ENCODE measurements at places on chromosomes 16 and 17. TPM values are rescaled to one million over a fixed set of nuclear protein-coding genes. Genes with fewer than 3 reads are reported as not detected.

DNA sequence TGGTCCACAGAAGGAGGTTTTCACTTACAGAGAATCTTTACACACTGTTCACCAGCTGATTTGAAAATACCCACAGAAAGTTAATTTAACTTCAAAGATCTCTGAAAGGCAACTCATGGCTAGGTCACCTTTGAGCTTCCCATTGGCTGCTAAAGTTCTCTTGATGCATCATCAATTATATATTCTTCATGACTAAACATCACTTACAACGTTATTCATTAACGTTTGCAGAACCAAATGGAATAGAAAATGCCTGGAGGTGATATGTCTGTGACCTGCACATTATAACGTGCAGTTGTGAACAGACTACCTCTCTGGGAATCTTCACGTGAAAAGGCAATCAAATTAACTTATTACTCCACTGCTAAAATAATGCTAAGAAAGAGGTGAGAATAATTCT is 238.5 kb downstream of the ZFHX3 start:
- no peak for DNase-seq

DNA sequence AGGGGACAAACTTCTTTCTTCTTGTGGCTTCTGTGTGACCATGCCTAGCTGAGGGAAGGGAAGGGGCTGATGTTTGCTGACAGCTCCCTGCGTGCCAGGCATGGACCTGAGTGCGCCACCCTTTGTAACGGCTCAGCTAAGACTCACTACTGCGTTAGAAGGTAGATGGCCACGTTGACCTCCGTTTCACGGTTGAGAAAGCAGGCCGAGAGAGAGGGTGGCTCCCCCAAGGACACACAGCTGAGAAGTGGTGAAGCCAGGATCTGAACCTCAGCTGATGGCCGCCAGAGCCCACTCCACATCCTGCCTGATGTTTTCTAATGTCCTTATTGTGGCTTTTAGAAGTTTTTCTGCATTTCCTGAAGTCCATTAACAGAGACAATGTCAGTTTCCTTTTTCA is 45.1 kb downstream of the RGS9 start:
- DNase-seq = no peak

DNA sequence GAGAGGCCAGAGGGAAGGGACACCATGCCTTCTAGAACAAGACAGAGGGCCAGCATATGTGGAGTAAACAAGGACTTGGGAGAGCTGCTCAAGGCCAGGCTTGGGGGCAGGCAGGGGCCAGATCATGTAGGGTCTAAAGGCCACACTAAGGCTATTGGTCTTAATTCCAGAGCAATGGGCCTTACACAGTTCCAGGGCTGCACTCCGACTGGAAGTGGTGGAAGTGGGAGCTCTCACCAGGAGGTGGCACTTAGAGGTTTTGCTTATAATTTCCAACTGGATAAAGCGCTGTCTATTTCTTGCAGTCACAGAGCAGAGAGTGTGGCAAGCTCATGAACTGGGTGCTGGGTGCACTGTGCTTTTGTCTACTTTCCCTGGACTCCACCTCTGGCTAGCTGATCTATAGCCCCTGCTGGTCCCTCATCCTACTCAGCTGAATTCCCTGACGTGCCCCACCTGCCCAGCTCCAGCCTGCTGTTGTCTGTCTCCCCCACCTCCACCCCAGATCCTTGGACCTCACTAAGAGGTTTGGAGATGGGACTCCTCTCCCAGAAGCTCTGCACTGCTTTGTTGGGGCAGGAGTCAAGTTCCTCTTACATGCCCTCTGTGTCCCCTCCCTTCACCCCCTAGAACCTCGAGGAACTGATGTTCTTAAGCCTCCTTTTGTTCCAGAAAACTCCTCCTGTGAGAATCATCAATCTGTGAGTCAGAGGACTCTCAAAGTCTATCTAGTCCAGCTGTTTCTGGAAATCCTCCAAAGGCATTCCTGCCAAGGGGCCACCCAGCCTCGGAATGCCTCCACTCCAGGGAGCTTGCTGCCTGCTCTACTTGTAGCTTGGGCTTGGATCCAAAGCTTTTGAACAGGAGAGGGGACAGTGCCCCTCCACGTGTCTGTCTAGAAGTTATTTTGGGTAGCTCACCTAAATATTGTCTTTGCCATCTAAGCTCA is 48.1 kb upstream of the KSR1 start:
- no peak for DNase-seq

- DNase-seq = no peak
These were observed 8.1 kb upstream of the DNASE1 start for GRCh38 chr16:3646348-3646920.

DNA sequence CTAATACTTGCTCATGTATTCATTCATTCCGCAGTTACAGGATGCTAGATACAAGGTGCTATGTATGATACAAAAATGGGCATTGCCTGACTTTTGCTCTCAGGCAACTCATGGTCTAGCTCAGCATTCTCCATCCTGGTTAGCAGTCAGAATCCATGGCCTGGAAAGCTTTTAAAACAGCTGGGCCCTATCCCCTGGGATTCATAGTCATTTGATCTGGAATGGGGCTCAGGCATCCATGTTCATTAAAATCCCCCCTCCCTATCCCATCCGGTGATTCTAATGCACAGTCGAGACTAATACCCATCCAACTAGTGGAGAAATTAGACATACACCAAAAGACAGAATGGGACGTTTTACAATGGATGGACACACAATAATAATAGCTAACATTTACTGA is 104.1 kb upstream of the TMEM132E start:
- DNase-seq = no peak

DNA sequence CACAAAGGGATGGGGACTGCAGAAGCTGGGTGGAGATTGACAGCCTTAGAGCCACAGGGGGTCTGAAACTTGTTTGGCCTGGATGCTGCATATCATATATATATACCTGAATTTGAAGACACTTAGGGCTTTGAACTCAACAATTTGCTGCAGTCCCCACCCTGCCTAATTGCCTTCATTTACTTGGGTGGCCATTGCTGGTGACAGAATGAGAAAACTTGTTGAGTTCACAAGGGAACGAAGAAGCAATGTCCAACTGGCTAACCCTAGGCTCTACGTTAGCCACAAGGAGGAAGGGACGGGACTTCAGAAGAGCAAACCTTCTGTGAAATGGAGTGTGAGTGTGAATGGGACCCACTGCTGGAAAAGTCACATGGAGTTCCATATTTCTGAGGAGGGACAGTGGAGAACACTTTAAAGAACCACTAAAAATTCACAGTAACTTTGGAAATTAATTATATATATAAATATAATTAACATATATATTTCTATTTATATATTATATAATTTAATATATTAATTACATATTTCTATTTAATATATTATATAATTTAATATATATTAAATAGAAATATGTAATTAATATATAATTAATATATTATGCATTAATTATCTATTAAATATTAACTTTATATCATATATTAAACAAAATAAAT is 215.3 kb upstream of the SOX9 start:
- DNase-seq = no peak

DNA sequence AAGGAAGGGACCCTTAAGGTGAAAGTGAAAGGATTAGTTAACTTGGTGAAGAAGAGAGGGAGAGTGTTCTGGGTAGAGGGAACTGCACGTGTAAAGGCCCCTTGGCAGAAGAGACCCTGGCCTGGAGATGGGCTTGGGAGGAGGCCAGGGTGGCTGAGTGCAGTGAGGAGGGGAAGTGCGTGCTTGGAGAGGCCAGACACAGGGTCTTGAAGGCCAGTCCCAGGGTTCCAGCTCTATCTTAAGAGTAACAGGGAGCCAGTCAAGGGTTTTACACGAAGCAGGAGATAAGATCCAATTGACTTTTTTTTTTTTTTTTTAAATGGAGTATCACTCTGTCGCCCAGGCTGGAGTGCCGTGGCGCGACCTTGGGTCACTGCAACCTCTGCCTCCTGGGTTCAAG is 15.2 kb upstream of the DOK4 start:
- DNase-seq = no peak

- DNase-seq = no peak
These were observed 599 bp downstream of the TOP3A start for GRCh38 chr17:18314059-18314730.

DNA sequence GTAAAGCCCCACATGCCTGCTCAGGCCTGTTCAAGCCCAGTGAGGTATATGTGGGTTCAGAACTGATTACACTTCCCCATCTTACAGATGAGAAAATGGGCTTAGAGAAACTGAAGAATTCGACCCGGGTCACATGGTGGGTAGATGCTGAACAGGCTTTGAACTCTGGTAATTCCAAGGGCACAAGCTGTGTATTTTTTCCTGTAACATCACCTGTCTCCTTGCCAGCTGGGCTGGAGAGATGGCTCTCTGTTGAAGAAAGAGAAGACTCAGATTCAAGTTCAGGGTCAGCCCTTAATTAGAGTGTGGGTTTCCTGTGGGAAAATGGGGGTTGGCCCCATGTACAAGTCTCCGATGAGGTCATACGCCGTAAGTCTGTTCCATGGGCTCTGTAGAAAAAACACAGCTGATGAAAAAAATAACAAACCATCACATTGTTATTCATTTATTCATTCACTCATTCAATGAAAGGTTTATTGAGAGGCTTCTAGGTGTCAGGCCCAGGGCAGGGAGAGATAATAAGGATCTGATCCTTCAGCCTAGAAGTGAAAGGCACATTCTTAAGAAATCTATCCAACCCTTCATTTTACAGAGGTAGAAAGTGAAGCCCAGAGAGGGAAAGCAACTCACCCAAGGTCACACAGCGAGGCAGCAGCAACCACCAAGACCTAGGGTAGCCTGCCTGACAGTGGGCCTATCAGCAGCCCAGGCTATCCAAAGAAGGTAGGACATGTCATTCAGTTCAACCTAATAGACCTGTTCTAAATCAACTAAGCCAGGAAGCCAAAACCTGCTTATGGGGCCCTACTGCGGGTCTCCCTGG is 482.8 kb downstream of the SOX9 start:
- no peak for DNase-seq

- DNase-seq = no peak
These were observed 16.9 kb downstream of the AANAT start for GRCh38 chr17:76484228-76484725.

DNA sequence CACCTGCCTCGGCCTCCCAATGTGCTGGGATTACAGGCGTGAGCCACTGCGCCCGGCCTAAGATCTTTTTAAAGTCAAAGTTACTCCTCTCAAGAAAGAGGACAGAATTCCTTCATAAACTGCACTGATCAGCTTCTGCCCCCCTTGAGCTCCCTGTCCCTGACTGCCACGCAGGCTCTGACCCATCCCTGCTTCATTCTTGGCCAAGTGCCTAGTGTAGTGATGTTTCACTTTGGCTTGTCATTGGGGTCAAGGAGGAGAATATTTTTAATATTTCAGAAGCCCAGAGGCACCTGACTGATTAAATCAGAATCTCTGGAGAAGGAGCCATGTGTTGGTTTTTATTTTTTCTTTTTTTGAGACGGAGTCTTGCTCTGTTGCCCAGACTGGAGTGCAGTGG is 9.1 kb downstream of the MRM1 start:
- no peak for DNase-seq

- DNase-seq = no peak
These were observed 721 bp upstream of the WWOX start for GRCh38 chr16:78098595-78099270.

GRCh38 chr17:57833179-57833939 is 16.5 kb downstream of the MRPS23 start:
- peak; percentile 58 for DNase-seq

GRCh38 chr17:27455914-27456680 is at the start of gene KSR1:
KSR1 (plus strand) TSS chr17:27456448; CDS start chr17:27456644, 196 bp downstream.
- peak; percentile 76 for DNase-seq

DNA sequence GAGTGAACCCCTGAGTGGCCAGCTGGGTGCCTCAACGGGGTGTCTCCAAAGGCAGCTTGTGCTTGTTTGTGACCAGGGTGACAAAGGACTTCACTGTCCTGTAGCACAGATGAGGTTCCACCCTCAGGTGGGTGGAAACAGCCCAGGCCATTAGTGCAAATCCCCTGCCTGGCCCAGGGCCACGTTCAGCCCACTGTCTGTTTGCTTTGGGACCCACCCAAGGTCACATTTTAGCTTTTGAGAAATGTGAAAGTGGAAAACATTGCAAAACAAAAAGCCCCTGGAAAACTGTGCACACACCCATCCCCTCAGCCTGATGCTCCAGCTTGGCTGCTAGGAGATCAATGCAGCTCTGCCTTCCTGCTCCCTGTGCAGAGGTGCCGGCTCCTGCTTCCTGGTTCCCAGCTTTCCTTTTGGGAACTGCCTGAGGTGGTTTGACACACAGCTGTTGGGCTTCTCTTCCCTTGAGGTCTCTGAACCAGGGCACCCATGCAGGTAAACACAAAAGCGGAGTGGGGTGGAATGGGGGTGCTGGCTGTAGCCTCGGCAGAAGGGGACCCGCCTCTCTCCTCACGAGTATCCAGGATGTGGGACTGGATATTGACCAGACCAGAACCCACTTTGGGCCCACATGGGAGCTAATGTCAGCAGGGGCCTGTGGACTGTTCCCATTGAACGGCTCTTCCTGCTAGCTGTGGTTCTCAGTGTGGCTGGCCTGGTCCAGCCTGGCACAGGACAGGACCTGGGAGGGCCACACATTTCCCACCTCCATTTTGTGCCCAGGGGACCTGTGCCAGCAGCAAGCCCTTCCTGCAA is 7.9 kb upstream of the SPHK1 start:
- DNase-seq = no peak

DNA sequence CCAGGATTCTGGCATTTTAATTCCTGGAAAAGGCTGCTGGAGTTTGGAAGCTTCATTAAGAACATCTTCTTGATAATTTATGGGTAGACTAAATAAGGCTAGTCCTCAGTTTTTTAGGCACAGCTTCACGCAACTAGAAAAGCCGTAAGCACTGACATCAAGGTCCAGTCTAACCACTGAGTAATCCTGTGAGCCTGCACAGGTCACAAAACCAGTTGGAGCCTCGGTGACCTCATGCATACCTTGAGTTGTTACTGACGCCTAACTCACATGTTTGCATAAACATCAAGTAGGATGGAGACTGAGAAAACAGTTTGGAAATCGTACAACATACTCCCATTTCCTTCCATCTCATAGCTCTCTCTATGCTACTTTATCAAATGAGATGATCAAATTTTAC is 63.8 kb upstream of the RCVRN start:
- DNase-seq = no peak

The OR3A3 gene
- polyA plus RNA-seq = not detected

The SSH2 gene
- 69.6 TPM for polyA plus RNA-seq

The EMP2 gene
- polyA plus RNA-seq = 0.26 TPM

The EMC8 gene
- polyA plus RNA-seq = 18.8 TPM

The MT1M gene
- polyA plus RNA-seq = not detected

The ABAT gene
- 5.3 TPM for polyA plus RNA-seq

The CTRB2 gene
- polyA plus RNA-seq = not detected

The C16orf54 gene
- polyA plus RNA-seq = 31.0 TPM

The VWA3A gene
- polyA plus RNA-seq = not detected

The HCRT gene
- not detected for polyA plus RNA-seq

All from naive B cell (primary cell).